ENCODE measurements at places on chromosomes 6 and 20. TPM values are rescaled to one million over a fixed set of nuclear protein-coding genes. Genes with fewer than 3 reads are reported as not detected.

CLPSL2 gene
- not detected for polyA plus RNA-seq

PAK5 gene
- polyA plus RNA-seq = 47.0 TPM

NKAPL gene
- not detected for polyA plus RNA-seq

MCM3 gene
- polyA plus RNA-seq = 8.6 TPM

PREX1 gene
- polyA plus RNA-seq = 0.44 TPM
